ENCODE measurements at places on chromosomes 6 and 20.

DNA sequence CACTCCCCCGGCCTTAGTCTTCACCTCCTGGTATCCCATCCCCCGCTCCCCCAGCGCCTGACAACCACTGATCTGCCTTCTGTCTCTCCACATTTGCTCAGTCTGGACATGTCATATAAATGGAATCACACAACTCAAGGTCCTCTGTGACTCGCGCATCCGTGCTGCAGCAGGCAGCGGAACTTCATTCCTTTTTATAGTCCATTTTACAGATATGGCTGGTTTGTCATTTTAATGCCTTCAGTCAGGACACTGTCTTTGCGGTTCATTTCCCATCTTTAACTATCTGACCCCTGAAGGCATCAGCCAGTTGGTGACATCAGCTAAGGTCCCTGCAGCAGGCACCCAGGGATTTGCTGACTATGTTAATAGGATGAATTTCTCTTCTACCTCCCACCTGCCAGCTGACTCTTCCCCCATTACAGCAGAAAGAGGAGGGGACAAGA, 125.7 kb downstream of the ZMYND8 start:
- H3K27me3 ChIP-seq, result no peaks in the 10 kb centered on the region
- H3K36me3 ChIP-seq, result peaks cover 45% of the 10 kb centered on the region
- H3K4me3 ChIP-seq, result no peak overlapping the region
- H3K27ac ChIP-seq, result no peak overlapping the region
- H3K4me1 ChIP-seq, result no peaks in the 10 kb centered on the region

- H3K4me3 ChIP-seq, result no peak overlapping the region
- no peaks in the 10 kb centered on the region for H3K36me3 ChIP-seq
- H3K27me3 ChIP-seq, result peaks cover 1% of the 10 kb centered on the region
Observed at GRCh38 chr6:169362501-169363121, 109.0 kb upstream of the THBS2 start.

DNA sequence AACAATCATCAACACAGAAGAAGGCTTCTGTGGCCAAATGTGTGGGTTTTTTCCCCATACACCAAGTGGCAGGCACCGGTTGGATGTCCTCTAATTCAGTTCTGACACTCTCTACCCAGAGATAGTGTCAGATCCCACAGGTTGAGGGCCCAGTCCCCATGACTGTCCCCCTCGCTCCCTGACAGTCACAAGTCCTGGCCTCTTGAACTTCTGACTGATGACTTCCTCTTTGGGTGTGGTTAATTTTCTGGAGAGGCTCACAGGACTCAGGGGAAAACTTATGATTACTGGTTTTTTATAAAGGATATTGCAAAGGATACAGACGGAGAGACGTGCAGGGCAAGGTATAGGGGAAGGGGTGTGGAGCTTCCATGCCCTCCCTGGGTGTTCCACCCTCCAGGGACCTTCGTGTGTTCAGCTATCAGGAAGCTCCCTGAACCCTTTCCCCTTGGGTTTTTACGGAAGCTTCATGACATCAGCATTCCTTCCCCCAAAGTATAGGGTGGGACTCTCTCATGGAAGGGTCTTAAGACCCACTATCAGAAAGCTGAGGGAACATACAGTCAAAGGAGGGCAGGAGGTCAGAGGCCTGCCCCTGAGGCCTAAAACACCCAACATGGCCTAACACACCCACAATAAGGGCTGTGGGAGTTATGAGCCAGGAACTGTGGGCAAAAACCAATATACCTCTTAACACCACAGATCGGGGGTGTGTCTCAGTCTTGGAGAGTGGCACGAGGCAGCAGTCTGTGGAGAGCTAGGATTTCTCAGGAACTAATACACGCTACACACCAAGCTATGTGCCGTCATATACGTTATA, 33.3 kb downstream of the FARS2 start:
- peaks cover 44% of the 10 kb centered on the region for H3K4me1 ChIP-seq
- ATAC-seq, result peak; percentile 70
- H3K27me3 ChIP-seq, result no peaks in the 10 kb centered on the region
- H3K4me3 ChIP-seq, result peak overlapping the region; percentile 14

DNA sequence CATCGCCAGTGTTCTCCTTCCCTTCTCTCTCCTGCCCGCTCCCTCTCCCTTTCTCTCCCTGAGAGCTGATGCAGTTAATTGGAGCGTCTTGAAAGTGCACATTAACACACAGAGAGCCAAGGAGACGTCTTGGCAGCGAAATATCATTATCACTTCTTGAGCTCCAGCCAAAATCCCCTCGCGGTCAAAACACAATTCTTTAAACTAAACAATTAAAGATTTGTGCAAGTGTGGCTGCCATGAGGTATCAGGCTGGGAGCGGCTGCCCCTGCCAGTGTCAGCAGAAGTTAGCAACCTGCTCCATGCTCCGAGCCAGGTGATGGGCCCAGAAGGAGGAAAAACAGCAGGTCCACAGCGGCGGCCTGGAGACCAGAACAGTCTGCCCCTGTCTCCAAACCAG, 100.9 kb upstream of the FOXP4 start:
- no peak overlapping the region for H3K27ac ChIP-seq
- peaks cover 18% of the 10 kb centered on the region for H3K4me1 ChIP-seq
- no peak overlapping the region for H3K4me3 ChIP-seq
- peaks cover 24% of the 10 kb centered on the region for H3K27me3 ChIP-seq
- H3K36me3 ChIP-seq, result no peaks in the 10 kb centered on the region

DNA sequence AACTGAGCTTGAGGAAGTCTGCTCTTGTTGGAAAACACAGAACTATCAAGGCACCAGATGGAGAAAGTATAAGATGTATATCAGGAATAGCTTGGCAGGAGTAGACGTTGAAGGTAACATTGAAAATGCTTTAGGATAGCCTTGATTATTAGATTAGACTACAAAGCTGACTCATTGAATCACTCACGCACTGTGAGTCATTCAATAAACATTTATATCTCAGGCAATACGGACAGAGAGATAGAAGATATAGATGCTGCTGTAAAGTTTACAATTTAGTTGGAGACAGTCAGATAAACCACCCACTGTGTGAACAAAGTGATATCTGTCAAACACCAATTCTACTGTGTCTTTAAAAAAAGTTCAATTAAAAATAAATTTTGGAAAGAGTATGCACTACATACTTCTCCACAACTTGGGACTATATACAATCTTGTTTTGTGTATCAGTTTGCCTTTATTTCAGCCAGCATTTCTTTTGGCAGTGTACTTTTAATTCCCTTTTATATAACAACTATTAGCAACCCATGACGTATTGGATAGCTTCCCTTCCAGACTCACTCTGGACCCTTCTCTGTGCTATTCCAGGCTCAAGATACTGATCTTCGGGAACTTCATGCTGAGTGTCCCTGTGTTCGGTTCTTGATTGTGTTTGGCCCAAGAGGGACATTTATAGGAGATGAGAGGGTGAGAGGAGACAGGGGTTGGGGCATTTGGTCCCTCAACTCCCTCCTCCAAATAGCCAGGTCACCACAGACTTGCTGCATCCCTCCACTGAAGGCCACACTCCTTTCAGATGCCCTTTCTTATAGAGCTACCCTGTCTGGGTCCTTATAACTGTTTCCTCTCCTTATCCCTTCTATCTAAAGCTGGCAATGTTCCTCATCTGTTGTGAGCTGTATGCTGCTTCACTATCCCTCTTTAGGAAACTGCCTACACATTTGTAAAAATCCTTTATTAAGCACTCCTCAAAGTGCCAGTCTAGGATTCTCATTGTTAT, 176.6 kb upstream of the PTPRK start:
- no peaks in the 10 kb centered on the region for H3K36me3 ChIP-seq
- H3K27ac ChIP-seq, result no peak overlapping the region
- no peaks in the 10 kb centered on the region for H3K27me3 ChIP-seq
- no peak overlapping the region for H3K4me3 ChIP-seq
- ATAC-seq, result peak; percentile 45

- ATAC-seq, result no peak
- no peaks in the 10 kb centered on the region for H3K27me3 ChIP-seq
- H3K36me3 ChIP-seq, result no peaks in the 10 kb centered on the region
- H3K4me3 ChIP-seq, result no peak overlapping the region
Observed at GRCh38 chr6:110345025-110345424, 13.1 kb downstream of the METTL24 start.

- H3K4me3 ChIP-seq, result no peak overlapping the region
- no peaks in the 10 kb centered on the region for H3K4me1 ChIP-seq
- H3K36me3 ChIP-seq, result no peaks in the 10 kb centered on the region
Observed at GRCh38 chr6:164854526-164854925, 454.9 kb downstream of the C6orf118 start.

- no peaks in the 10 kb centered on the region for H3K36me3 ChIP-seq
- no peaks in the 10 kb centered on the region for H3K27me3 ChIP-seq
- H3K27ac ChIP-seq, result no peak overlapping the region
- no peak for ATAC-seq
- H3K4me1 ChIP-seq, result peaks cover 16% of the 10 kb centered on the region
- H3K4me3 ChIP-seq, result no peak overlapping the region
Observed at GRCh38 chr6:13535306-13535705, 39.1 kb upstream of the SIRT5 start.

- H3K36me3 ChIP-seq, result no peaks in the 10 kb centered on the region
- H3K4me3 ChIP-seq, result peak overlapping the region; percentile 47
- peaks cover 61% of the 10 kb centered on the region for H3K4me1 ChIP-seq
- ATAC-seq, result peak; percentile 92
- H3K27ac ChIP-seq, result peak overlapping the region; percentile 96
Observed at GRCh38 chr6:33018904-33019303, 9.5 kb upstream of the HLA-DOA start.

DNA sequence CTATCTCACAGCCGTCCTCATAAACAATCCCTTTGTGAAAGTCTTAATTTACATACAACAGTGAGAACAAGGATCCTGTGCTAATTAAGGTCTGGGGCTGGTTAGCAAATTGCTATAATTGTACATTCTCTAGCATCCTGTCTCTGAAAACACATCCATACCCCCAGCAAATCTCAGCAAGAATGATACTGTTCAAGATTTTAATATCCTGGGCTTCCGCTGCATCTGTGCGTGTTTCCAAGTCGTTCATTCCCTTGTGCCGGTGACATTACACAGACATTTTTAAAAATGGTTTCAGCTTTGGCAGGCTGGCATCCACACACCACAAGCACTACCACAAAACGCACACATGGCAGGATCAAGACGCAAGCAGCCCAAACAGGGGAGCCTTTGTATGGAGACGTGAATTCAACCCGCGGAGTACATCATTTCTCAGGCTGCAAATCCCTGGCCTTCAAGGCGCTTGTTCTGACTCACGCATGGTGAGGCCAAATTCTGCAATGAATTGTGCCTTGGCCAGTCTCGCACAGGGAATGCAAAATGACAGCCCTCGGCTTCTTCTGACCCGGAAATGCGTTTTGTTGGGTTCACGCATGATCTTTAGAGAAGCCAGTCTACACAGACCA, 20.3 kb downstream of the ZMYND8 start:
- peak overlapping the region; percentile 53 for H3K27ac ChIP-seq
- no peaks in the 10 kb centered on the region for H3K27me3 ChIP-seq
- peaks cover 61% of the 10 kb centered on the region for H3K4me1 ChIP-seq
- peaks cover 49% of the 10 kb centered on the region for H3K36me3 ChIP-seq

DNA sequence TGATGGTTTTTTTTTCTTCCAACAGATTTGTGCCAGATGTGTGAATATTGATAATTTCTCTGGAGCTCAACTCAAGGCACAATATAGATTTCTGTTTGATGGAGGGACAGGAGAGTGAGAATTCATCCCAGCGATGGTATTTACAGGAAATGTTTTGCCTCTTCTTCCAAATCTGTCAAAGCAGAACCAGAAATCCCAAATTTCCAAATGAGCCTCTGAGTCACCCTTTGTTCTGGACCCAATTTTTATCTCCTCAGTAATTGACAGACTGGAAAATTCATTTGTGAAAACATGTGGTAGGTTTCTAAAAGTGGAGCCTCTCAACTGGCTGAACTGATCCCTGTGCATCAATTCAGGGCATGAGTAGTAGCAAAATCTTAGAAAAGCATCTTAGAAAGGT, 223.2 kb upstream of the TSHZ2 start:
- H3K27ac ChIP-seq, result no peak overlapping the region
- no peak overlapping the region for H3K4me3 ChIP-seq

DNA sequence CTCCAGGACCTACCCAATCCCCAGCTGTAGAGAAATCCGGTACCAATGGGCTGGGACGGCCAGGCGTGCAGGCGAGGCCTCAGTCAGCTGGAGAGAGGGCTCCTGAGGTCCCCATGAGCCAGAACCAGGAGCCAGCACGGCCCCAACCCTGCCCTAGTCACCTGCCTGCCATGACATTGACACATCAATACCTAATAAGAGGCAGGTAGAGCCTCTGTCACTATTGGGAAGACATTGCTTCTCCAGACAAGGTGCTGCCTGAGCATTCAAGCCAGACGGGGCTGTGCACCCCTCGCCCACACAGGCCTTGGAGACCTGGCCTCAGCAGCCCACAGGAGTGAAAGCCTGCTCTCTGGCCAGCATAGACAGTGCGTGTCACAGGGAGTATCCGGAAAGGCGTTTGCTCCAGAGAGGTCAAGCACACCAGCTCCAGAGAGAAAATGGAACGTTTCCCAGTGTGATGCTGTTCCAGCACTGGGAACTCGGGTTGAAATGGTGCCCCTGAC, 3.5 kb downstream of the DLL1 start:
- peaks cover 62% of the 10 kb centered on the region for H3K27me3 ChIP-seq
- no peak overlapping the region for H3K4me3 ChIP-seq
- no peak overlapping the region for H3K27ac ChIP-seq
- H3K36me3 ChIP-seq, result no peaks in the 10 kb centered on the region

DNA sequence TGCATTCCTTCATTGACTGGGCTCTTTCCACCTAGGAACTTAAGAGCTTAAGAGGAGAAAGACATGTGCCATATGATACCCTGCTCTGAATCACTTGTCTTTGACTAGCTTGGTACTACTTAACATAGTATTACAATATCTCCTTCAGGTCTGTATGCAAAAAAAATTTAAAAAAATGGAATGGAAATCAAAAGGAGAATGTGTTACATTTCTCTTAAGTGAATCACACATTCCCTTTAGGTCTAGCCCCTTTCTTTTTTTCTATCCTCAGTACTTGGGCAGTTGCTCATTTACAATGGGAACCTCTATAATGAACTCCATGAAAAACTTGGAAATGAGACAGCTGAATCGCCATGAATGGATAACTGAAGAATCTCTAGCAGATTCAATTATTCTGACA, 53.8 kb downstream of the SLC35F1 start:
- no peak overlapping the region for H3K4me3 ChIP-seq
- ATAC-seq, result no peak
- H3K36me3 ChIP-seq, result no peaks in the 10 kb centered on the region
